ENCODE measurements at places on chromosomes 4 and X.

DNA sequence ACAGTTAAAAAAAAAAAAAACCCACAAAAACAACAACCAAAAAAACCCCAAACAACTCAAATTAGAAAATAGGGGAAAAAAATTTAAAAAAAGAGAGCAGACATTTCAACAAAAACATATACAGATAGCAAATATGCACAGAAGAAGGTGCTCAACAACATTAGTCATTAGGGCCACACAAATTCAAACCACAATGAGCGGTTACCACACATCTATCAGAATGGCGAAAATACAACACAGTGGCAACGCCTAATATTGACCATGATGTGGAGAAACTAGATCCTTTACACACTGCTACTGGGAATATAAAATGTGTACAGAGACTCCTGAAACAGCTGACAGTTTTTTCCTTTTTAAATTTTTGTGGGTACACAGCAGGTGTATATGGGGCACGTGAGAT lies 19.4 kb downstream of the LYAR start:
- no peak for DNase-seq

DNA sequence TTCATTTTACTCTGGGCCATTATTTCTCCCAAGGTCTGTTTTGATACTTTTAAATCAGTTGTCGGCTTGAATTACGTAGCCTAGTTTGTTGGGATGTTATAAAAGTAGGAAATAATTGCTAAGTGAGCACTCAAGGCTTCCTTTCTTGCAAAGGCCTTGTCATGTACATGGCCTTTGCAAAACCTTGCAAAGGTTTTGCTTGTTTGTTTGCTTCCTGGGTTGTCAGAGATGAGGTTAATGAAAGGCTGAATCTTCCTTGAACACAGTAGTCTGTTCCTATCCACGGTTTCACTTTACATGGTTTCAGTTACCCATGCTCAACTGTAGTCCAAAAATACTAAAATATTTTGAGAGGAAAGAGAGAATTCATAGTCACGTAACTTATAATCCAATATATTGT lies 113.5 kb downstream of the NAA11 start:
- no peak for DNase-seq

DNA sequence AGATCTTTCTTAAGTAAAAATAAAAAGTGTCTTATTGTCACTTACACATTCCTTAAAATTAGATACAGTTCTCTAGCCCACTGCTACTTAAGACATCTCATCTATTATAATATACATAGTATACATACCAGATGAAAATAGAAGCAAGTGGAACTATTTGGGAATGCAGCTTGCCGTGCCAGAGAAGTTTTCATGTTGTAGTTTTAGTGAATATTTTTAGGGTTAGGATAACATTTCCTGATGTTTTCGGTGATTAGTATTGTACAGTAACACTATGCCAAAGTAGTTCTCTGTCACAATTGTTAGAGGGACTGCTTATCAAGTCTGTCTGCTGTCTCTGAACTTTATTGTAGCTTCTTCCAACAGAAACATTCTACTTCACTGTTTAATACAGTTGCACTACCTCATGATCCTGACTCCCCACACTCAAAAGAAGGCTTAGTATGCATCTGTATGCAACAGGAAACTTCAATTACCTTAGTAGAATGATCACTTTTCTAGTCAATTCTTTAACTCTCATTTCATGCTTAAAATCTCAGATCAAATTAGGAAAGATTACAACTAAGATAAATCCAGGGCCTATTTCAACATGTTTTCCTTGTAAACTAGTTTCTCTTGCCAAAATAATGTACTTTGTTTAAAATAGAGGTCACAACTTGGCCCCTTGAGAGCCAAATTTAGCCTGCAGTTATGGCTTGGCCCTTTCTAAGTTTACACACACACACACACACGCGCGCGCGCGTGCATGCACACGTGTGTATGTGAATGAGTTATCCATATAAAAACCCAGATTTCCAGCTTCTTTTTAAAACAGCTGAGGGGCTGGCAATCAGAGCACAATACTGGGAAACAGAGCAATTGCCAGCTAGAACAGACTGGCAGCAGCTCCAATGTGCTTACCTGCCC lies 42.3 kb upstream of the SRPX start:
- DNase-seq: no peak

GRCh38 chrX:111244235-111244750 lies 26.0 kb downstream of the CAPN6 start:
- DNase-seq: peak; percentile 7

GRCh38 chrX:17616936-17617335 lies 120.4 kb upstream of the SCML1 start:
- DNase-seq: no peak

DNA sequence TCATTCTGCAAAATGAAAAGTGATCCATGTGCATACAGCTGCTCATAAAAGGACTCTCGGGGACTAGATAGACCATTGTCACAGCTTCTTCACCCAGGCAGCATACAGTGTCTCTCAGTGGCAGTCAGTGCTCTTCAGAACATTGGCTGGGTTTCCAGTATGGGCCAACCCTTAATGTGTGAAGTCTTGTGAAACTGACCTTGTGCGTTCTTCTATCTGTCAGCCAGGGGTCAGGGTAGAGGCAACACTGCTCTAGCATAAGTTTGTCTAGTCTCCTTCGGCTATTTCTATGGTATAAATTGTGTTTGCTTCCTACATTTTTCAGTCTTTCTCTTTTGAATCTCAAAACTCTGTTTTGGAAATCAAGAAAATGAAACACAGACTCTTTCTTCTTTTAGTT lies 37.0 kb upstream of the SMIM31 start:
- peak; percentile 6 for DNase-seq

- no peak for DNase-seq
Observed at GRCh38 chr4:118816538-118817177, 19.3 kb downstream of the SEC24D start.

DNA sequence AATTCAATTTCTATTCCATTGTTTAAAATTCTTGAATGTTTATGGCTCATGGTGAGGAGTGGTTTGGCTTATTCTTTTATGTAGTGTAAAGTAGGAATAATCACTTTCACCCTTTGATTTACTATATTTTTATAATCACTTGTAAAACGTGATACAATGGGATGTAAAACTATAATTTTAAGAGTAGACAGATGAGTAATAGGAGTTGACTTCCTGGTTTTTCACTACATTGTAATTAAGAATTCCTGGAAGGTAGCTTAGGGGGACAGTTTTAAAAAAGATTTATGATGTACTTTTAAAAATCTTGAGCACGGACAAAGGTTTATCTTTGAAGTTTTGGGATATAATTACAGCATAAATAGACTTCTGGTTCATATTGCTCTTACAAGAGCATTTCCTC lies 65.3 kb downstream of the PDGFC start:
- DNase-seq: no peak

- no peak for DNase-seq
Observed at GRCh38 chr4:113996599-113997177, 17.2 kb upstream of the ARSJ start.
